ENCODE measurements at places on chromosomes 3 and 15. TPM values are rescaled to one million over a fixed set of nuclear protein-coding genes. Genes with fewer than 3 reads are reported as not detected.

CD96 gene
- total RNA-seq = under 0.01 TPM

PCBP4 gene
- total RNA-seq = 22.4 TPM

ITGA11 gene
- 697 TPM for total RNA-seq

XCR1 gene
- total RNA-seq = not detected

Data from osteoblast (primary cell).